ENCODE measurements at places on chromosomes 2 and 18.
A peak's percentile ranks its signal among the peaks of the same experiment; 100 is the strongest.

- DNase-seq = peak; percentile 58
Measured at GRCh38 chr2:33437297-33437696, 39.2 kb upstream of the RASGRP3 start.

GRCh38 chr2:191038241-191038725 is 24.3 kb upstream of the STAT1 start:
- no peak for DNase-seq

DNA sequence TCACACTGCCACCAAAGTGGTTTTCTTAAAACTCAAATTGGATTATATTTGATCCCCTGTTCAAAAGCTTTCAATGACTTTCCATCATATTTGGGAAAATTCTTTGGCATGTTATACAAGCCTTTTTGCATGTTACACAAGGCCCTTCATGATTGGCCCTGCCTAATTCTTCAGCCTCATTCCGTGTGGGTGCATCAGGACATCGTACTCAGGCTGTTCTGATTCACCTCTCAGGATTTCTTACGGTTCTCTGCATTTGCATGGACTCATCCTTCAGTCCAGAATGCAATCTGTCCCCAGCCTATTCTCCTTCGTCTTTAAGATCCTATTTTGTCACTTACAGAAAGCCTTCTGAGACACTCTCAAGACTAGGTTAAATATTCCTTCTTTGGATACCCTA is 107.8 kb downstream of the LYPD1 start:
- DNase-seq = no peak

DNA sequence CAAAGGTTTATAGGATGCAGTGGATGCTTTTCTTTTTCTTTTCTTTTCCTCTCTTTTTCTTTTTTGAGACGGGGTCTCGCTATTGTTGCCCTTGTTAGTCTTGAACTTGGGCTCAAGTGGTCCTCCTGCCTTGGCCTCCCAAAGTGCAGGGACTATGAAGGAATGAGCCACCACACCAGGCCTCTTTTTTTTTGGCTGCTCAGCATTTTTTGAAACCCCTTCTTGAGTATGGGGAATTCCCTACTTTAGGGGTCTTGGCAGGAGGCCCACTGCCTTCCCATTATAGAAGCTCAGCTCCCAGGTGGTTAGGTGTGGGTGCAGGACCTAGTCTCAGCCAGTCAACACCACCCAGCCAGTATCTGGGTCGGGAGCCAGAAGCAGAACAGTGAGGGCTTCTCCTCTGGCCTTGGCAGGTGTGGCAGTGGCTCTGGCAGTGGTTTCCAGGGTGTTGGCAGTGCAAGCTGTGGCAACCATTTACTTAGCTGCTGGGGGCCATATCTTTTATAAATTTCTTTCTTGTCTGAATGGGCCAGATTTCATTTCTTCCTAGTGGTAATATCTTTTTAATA is 51.4 kb upstream of the ACYP2 start:
- DNase-seq = no peak

DNA sequence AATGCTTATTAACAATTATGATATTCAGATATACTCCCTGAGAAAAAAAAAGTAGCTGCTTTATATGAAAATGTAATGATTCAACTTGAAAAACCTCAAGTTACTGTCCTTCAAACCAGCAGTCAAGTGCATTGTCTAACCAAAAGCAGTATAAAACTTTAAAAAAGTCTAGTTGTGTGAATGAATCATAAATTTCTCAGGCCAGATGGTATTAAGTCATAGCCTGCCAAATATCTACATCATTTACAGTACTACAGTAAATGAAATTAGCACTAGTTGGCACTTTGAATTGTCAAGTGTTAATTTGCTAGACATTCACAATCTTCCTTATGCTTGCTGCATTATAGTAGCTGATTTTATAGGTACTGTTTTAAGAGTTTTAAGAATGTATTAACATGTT is 85.9 kb downstream of the CBLN2 start:
- no peak for DNase-seq

- DNase-seq = peak; percentile 32
Measured at GRCh38 chr2:179422037-179422643, 157.5 kb upstream of the SESTD1 start.

- DNase-seq = no peak
Measured at GRCh38 chr18:3170441-3171161, 49.2 kb downstream of the MYOM1 start.

GRCh38 chr2:37349231-37349860 is 4.9 kb downstream of the QPCT start:
- DNase-seq = no peak

GRCh38 chr2:191376981-191377629 is 131.9 kb downstream of the MYO1B start:
- DNase-seq = peak; percentile 83

GRCh38 chr2:158544998-158545397 is 88.2 kb downstream of the PKP4 start:
- DNase-seq = no peak

GRCh38 chr2:223008956-223009355 is 43.0 kb upstream of the KCNE4 start:
- DNase-seq = no peak

GRCh38 chr2:205499006-205499405 is 183.3 kb upstream of the NRP2 start:
- DNase-seq = no peak

GRCh38 chr2:27379383-27379835 is 1.1 kb downstream of the ZNF513 start:
- no peak for DNase-seq

DNA sequence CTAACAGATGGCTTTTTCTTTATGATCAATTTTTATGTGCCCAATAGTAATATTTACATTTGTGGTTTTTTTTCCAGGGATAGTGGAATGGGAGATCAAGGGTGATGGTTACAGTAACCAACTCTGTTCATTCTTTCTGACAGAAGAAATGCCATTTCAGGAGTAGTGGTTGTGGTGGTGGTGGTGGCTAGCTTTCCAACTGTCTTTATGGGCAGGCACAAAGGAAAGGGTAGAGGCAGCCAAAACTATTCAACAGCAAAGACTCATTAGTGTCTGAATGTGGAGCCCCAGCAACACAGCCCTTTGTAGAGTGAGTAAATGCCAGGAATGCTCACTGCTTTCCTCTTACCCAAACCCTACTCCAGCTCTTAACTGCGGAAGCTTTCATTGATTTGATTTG is 227.7 kb downstream of the RND3 start:
- DNase-seq = no peak

- no peak for DNase-seq
Measured at GRCh38 chr2:234680688-234681619, 184.1 kb upstream of the ARL4C start.

DNA sequence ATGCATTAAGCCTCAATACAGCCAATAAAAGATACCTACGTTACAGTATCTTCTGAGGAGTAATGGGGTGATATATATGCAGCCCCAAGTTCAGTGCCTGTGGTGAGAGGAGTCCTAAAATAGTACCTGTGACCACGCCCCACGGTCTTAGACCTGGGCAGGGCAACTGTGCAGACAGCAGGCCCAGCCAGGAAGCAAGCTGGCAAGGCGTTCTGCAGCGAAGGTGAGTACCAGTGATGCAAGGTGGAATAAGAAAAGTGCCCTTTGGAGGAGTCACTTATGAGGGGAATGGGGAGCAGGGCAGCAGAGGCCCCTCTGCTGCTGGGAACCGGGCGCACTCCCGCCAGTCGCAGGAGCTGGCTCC is 12.7 kb upstream of the MAP3K2 start:
- no peak for DNase-seq

DNA sequence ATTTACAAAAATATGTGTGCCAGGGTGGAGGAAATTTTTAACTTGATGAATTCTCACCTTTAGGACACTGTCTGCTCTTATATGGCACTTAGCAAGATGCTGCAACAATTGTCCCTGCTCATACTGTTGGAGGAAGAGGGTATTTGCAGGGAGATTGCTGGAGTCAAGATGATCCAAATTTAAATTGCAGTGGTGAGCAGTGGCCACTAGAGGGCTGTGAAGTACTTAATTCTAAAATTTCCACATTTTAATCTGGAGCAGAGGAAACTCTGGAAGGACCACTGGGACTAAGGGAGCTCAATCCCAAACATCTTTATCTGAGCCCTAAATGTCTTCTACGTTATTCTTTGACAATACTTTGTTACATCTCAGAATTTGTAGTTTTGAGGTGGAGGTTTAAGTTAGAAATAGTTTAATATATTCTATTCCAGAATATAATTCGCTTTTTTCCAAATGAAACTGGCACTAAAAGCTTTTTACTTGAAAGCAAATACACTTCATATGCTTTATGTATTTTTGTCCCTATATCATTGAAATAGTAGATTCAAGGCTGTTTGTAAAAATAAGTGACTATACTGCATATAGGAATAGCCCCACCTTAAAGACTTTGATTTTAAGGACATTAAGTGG is 33.0 kb upstream of the PTH2R start:
- peak; percentile 48 for DNase-seq

DNA sequence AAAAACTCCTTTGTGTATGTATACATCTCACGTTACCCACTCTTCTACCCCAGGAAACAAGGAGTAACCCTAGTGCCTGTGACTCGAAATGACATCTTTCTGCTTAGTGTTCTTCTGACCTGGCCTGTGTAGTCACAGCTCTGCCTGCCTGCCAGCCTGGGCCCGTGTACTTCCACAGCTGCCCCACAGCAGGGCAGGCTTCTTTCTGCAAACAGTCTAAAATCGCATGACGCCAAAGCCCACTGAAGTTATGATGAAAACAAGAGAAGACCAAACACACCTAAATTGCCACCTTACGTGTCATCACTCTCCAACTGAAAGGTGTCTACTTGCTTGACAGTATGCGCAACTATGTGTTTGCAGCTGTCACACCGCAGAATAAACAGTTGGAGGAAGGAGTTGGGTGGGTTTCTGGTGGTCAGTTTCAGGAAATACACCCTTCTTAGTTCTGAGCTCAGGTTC is 1.5 kb downstream of the GAREM1 start:
- DNase-seq = no peak

DNA sequence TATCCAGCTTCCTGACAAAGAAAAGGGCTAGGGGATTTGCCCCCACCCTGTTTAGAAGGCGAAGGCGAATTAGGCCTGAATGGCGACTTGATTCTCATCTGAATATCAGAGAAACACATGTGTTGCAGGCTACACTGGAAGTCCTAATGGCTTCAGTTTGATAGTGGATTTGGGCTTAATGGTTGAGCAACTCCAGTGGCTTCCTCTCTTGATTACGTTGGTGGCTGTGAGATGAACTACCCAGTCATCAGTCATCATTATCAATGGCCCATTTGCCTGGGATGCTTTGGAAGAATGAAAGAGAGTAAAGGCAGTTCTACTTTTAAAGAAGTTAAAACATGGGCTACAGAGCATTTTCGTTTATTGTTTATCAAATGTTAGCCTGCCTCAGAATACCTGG is 60.9 kb upstream of the IL1R1 start:
- DNase-seq = no peak

DNA sequence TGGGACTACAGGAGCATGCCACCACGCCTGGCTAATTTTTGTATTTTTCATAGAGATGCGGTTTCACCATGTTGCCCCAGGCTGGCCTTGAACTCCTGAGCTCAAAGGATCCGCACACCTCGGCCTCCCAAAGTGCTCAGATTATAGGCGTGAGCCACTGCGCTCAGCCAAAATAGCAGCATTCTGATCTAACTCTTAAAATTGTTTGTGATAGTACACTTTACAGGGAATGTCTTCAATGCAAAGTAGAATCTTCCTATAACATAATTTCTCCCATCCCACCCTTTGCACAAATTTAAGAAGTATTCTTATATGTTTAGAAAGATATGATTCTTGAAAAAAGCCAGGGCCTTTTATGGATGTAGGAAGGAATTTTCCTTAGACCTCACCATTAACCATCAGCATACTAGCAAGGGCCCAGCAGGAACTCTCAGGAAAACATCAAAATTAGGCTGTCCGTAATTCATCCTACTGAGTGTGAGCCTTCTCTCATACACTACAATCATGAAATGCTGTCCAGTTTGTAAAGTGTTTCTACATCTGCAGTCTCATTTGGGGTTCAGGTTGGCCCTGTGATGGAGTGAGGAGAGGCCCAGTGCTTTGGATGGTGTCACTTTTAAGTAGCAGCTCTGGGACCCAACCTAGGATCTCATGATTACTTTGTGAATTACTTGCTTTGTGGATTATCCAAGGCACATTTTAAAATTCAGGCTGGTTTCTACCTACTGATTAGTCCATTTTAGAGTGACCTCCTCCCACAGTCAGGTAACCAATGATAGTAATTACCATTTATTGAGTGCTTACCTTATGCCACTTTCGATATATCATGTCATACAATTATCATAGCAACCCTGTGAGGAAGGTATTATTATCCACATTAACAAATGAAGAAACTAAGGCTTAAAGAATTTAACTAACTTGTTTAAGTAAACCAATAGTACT is 37.5 kb upstream of the DLX1 start:
- no peak for DNase-seq

DNA sequence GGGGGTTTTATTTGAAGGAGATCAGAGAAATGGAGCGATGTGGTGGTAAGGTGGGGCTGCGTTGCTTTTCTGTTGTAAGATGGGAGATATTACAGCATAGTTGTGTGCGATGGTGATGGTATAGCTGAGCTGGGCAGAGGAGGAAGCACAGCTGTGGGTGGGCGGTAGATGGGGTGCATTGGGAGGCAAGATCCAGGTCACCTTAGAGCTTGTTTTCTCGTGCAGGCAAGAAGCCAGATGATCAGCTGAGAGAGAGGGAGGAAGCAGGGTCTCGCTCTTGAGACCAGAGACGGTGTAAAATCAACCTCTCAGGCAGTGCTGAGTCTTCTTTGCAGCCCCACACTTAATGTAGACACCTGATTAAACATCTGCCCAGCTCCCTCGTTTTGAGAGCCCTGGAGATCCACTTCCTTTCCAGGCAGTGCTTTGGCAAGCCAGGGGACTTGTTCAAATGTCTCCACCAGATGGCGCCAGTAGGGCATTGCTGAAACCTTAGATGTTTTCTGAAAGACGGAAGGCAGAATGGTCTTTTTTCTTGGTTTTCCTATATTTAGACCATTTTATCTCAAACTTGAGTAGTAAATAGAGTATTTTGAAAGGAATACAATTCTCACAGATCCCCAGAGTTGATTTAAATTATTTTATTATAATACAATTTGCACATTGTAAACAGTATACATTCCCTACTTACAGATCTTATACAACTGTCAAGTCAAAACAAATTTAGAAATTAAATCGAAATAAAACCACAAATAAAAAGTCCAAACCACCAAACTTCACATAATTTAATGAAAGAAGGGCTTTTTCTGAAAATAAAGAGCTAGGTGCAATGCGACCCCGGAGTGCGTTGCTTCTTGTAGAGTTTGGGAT is 21.1 kb upstream of the LYPD6B start:
- DNase-seq = peak; percentile 74

GRCh38 chr18:72107647-72108383 is 436.3 kb downstream of the CBLN2 start:
- no peak for DNase-seq

DNA sequence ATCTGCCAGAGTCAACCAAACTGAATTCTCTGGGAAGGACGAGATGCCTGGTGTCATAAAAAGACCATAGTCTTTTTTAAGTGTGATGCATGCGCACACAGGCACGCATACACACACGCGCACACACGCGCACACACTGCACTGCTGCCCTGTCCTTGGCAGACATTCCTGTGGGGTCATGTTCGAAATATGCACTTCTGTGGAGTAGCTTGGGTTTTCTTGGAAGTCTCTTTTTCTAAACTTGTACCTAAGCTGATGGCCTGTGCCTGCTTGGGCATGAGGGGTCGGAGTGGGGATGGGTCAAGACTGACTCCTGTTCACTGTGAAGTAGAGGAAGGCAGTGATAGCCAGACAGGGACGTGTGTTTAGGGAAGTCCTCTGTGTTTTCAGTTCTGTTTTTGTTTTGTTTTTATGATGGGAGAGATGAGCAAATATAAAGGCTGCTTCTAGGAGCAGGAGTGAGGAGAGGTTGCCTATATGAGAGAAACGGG is 4.0 kb upstream of the RMC1 start:
- DNase-seq = no peak
